ENCODE measurements at places on chromosomes 2 and 18.

DNA sequence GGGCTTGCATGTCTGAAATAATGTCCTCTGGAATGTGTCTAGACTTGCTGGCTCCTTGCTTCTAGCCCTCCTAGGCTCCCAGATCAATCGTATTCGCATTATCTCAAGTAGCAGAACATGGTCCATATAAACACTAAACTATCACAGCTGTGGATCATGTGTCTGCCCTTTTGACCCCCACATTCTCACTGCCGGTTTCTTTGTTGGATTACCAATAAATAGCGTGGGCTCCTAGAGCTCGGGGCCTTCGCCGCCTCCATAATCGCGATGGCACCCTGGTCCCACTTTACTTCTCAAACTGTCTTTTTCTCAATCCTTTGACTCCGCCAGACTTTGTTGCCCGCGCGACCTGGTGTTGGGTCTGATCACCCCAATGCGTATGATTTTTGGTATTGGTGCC is 6.3 kb upstream of the SCYGR8 start:
- DNase-seq: no peak

GRCh38 chr2:127651971-127652550 is 6.1 kb downstream of the GPR17 start:
- DNase-seq: no peak

- no peak for DNase-seq
These were observed 38.7 kb downstream of the INPP4A start for GRCh38 chr2:98483257-98483861.

DNA sequence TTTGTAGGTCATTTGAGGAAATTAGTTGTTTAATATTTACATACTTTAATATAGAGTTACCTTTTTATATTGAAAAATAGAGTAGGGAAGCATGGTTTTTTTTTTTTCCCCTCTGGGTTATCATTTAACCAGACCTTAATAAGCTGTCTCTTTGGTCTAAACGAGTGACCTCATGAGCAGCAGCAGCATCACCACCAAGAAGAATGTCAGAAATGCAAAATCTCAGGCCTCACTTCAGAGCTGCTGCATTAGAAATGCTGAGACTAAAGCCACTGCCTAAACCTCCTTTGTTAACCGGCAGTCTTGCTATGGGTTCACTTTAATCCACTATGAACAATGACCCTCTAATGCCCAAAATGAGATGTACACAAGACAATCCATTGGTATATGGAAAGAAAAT is 733.7 kb upstream of the FAM98A start:
- no peak for DNase-seq

DNA sequence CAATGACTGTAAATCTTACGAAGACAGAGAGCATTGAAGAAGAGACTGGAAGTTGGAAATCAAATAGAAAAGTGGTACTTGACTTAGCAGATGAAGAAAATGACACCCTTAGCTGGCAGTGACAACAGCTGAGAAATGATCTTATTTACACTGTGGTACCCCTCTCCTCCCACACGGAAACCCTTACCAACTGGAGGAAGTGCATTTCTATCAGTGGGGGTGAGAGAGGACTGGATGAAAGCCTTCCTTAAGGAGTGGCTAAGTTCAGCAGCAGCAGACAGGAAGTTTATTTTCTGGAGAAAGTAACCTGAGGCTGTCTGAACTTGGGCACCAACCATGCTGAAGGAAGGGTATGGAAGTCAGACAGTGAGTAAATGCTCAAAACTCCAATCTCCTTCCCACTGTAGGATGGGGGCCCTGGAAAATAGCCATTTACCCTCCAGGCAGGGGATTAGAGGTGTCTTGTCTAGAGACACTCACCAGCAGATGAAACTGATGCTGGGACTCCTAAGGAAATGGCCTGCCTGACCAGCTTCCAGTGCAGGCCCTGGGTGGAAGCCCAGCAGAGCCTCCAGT is 160.2 kb upstream of the NCK2 start:
- DNase-seq: no peak

- no peak for DNase-seq
These were observed 13.0 kb upstream of the APCDD1 start for GRCh38 chr18:10441472-10441871.

DNA sequence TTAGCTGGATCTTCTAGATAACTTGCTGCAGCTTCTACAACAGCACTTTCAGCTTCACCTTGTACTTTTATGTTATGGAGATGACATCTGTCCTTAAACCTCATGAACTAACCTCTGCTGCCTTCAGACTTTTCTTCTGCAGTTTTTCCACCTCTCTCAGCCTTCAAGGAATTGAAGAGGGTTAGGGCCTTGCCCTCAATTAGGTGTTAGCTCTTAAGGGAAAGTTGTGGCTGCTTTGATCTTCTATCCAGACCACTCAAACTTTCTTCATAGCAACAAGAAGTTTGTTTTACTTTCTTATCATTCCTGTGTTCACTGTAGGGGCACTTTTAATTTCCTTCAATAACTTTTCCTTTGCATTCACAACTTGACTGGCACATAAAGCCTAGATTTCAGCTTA is 52.3 kb downstream of the ARHGAP15 start:
- no peak for DNase-seq

GRCh38 chr18:45320724-45321123 is 294.6 kb upstream of the SLC14A2 start:
- DNase-seq: no peak

DNA sequence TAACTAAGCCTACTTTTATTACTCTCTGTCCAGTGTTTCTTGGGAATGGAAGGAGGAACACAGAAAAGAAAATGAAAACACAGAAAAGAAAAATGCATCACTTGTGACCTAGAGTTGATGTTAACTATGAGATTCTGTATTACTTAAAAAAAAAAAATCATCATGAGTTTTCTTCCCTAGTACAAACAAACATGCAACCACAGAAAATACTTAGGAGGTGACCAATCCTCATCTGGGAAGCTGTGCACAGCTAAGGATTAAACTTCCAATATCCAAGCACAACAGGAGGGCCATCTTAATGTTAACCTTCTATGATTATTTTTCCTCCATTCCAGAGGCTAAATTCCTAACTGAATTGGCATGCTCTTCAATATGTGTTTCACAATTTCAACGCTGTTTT is 1140.4 kb downstream of the LRP1B start:
- DNase-seq: no peak

- DNase-seq: no peak
These were observed 1.5 kb downstream of the MBD5 start for GRCh38 chr2:148022351-148022750.

- no peak for DNase-seq
These were observed 108.5 kb upstream of the UNC80 start for GRCh38 chr2:209663139-209663538.

DNA sequence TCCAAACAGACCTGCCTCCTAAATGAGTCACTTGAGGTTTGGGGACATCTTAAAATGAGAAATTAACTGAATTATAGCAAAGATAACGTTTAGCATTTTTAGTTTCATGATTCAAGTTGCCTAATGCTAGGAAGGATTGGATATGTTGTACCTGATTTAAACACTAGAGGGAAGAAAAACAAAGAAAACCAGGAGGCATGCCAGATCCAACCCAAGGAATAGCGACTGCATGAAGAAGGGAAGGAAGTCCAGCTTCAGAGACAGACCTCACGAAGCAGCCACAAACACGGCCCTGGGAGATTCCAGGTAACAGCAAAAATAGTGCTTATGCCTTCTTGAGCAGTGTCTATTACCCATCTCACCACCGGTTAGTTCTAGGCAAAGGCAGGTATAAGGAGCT is 499.9 kb upstream of the SPHKAP start:
- DNase-seq: no peak

GRCh38 chr2:40872580-40872979 is 420.7 kb upstream of the SLC8A1 start:
- no peak for DNase-seq

GRCh38 chr2:206432193-206433082 is 10.9 kb upstream of the ADAM23 start:
- no peak for DNase-seq

GRCh38 chr2:215811409-215812345 is 201.7 kb downstream of the MREG start:
- DNase-seq: no peak

DNA sequence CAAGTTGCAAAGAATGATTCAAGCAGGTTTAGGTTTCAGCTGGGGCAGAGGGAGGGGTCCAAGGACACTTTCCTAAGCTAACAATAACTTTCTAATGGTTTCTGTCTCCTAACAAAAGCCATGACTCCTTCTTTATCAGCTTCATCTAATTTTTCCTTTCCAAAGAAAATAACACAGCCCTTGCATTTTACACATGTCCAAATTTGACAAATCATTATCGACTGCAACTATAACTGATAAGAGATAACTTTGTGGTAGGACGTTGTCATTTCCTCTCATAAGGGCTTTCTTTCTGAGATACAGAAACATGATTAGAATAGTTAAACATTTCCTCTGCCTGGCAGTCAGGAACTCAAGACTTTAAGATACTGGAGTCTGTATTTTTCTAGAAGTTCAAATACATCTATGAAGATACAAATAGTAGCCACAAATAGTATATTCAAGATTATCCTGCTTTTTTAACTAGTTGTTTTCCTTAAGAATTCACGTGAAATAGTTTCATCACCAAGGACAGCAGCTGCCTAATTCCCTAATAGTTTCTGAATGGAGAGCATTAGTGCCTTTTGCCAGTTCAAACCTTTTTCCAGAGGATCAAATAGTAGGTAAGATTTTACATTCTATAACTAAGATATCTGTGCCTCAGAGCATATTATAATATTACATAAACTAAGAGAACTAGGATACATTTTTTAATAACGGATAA is 263.2 kb downstream of the EXOC6B start:
- no peak for DNase-seq

- DNase-seq: no peak
These were observed 596.0 kb downstream of the LRP1B start for GRCh38 chr2:141534666-141535362.

DNA sequence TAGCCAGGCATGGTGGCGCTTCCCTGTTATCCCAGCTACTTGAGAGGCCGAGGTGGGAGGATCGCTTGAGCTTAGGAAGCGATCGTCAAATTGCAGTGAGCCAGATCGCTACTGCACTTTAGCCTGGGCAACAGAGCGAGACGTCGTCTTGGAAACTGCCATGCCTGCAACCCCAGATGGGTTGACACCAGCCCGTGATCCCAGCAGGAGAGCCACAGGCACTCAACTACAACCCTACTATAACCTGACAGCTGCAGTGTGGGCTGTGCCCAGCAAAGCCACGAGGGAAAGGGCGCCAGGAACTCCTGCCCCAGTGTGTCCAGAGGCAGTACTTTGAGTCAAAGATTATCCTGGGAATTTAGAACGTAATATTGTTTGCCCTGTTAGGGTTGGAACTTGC is 85.6 kb downstream of the SS18 start:
- no peak for DNase-seq
